ENCODE measurements at places on chromosomes 7 and 10.

GRCh38 chr10:5563991-5564536 is 39.3 kb downstream of the CALML3 start:
- DNase-seq = no peak

GRCh38 chr7:68679459-68680234 is 918.6 kb upstream of the AUTS2 start:
- DNase-seq = no peak

DNA sequence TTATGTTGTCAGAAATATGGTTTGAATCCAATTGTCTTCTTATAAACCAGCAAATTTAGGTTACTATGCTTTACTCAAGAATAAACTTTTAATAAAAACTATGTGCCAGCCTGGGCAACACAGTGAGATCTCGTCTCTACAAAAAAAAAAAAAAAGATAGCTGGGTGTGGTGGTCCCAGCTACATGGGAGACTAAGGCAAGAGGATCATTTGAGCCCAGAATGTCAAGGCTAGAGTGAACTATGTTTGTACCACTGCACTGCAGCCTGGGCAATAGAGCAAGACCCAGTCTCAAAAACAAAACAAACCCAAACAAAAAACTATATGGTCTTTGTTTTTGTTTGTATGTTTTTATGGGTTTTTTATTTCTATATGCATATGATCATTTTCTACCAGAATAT is 7.5 kb upstream of the ARHGAP12 start:
- no peak for DNase-seq

DNA sequence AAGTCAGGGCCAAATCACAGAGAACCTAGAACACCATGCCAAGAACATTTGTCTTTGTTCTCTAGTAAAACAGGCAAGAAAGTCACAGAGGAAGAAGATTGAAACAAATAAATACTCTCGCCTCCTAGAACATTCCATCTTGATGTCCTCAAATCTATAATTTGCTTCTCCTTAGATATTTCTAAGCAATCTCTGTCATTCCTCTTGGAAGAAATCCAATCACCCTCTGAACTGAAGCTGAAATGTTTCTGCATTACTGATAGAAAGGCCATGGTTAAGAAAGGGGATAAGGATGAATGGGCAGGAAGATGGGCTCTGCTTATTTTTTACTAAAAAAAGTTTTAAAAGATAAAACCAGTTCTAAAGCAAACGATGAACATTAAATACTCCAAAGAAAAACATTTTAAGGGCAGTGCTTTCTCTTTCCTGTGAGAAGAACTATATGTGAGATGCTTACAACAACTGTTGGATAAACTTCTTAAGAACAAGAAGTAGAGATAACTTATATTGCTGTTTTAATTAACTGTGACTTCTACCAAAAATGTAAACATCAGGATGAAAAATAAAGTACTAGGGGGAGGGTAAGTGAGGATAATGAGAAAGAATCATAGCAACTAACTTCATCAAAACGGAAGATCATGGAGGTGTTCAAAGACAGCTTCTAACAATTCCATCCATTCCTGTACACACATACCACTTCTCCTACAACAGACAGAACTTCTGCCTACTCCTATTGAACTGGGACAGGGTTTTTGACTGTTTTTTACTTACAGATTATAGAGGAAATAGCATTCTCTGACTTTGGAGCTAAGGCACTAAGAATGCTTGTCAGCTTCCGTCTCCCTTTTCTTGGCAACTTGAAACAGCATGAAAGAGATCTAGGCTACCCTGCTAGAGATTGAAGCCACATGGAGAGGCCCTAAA is 153.0 kb upstream of the LRRTM3 start:
- no peak for DNase-seq

DNA sequence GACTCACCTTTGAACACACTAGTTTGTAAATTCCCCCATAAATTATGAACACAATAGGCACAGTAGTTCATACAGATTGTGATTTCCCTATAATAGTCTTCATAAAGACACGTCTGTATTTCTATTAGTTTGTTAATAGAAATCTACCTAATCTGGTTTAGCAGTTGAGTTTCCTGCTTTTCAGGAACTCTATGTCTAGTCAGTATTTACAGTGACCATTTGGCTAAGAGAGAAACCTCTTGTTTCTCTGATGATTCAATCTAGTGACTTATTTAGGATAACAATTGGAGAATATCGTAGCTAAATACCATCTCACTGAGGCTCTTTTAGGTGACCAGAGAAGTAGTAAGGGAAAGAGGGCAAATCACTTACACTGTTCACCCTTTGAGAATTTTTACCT is 5.9 kb upstream of the HERPUD2 start:
- DNase-seq = no peak

DNA sequence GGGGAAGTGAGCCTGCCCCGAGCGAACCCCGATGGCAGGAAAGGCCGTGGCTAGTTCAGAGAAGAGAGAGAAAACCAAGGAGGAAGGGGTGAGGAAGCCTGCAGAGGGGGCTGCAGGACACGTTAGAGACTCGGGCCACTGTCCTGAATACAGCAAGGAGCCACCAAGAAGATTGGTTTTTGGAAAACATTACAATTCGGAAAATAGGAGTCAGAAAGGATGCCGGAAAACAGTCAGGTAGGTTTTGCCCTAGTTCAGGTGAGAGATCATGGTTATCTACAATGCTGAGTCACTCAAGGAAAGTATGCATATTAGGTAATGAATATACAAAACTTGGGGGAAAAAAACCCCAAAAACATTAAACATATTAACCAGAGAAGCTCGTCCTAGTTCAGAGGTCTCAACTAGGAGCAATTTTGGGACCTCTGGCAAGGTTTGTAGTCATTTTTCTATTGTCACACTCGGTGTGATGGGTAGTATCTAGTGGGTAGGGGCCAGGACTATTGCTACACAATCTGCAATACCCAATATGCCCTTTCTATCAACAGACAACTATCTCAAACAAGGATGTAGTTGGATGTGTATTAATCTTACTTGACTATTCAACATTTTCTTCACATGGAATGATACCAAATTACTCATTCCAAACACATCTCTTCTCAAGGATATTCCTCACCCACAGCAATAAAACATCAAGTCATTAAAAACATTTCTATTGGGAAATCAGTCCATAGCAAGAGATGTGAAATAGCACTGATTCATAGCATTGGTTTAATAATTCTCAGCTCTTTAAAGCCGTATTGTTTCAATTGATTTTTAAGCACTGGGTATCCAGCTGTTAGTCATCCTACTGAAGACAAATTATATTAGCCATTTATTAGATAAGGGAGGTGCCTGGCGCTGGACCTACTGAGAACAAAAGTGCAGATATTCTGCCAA is 74.4 kb upstream of the RSU1 start:
- no peak for DNase-seq

DNA sequence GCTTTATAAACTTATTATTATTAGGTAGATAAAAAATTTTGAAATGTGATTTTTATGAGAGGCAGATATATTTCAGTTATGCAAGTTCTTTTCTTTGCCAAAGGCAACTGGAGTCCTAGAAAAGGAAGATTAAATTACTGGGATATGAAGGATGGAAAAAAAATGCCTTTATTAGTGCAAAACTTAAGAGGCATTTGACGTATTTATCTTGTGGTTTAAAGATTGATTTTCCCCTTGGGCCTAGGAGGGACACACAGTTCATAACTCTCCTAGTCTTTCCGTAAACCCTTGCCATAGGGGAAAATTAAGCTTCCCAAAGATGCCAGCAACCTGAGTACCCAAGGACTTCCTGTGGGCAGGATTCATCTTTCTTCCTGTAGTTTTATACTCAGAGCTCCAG is 3.1 kb upstream of the STEAP4 start:
- DNase-seq = no peak

GRCh38 chr7:76304888-76305375 is 2.5 kb downstream of the HSPB1 start:
- no peak for DNase-seq

- DNase-seq = no peak
These were observed 131.3 kb downstream of the DPP6 start for GRCh38 chr7:154183482-154183881.

DNA sequence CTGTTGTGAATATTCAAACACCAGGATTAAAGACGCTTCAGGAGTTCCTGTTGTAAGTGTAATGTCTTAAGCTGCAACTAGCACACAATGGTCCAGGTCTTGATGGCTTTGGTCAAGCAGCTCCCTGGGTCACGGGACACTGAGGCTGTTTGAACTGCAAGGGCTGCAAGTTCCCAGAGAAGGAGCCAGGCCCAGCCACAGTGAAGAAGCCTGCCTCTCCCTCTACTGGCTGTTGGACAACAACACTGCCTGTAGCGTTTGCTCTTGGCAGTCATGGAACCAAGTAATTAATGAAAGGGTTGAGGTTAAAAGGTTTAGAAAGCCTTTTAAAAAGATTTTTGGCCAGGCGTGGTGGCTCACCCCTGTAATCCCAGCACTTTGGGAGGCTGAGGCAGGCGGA is 31.9 kb upstream of the GUSB start:
- DNase-seq = no peak

DNA sequence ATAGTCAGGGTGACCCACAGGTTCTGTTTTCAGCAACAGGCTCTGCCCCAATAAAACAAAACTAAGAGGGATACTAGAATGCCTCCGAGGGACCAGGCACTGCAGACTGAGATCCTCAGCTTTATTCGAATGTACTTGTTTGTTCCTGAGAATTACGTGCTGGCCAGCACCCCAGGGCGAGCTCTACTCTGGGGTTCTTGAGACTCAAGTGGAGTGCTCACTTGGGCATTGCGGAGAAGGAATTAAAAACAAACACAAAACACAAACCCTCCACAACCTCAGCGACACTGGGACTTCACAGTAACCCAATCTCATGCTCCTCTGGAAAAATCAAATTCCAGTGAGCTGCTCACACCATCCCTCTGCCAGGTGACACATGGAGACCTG is 250.7 kb downstream of the TNS3 start:
- DNase-seq = no peak

DNA sequence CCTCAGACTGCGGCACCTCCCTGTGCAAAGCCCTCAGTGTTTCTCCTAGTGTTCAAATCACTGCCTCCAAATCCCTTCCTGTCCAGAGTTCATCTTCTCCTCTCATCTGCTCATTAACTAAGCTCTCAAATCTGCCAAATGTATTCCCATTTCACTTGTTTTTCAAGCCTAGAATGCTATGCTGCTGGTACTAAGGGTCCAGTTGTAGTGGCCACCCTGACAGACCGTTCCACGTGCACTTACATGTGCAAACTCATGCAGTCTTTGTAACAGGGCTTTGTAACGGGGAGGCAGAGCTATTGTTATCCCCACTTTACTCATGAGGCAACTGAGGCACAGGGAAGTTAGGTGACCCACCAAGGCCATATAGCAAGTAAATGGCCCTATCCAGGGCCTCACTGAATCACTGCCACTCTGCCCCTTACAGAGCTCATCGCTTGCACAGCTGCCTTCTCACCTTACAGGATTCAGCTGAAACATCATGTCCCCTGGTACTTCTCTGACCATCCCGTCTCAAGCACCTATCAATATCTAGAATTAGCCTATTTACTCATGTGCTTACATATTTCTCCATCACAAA is 153.0 kb upstream of the PDE1C start:
- DNase-seq = no peak

DNA sequence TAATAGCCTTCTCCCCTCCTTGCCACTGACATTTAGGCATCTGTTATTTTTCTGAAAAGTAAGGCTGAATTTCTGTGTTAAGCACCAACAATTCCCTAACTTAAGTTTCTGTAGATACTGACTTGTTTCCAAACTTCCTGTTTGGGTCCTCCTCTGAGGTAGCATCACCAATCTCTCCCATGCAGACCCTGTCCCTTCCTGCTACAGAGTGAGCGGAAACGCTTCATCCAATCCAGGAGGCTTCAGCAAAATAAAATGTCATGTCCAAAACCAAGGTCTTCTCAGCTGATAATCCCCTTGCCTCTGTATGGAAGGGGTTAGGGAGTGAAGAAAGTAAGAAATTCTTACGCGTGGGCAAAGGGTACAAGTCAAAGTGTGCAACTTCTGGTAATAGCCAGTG is 29.9 kb downstream of the XPNPEP1 start:
- DNase-seq = no peak

DNA sequence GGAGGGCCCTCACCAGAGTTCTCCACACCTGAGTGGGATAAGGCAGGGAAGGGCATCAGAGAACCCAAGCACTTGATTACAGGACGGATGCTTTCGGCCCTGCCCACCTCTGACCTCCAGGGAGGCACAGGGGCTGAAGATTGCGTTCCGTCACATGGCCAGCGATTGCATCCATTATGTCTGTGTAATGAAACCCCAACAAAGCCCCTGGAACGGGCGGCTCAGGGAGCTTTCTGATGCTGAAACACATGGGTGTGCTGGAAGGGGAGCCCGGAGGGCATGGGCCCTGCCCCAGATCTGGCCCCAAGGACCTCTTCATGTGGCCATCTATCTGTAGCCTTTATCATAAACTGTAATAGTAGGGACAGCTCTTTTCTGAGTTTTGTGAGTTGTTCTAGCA is 117.2 kb downstream of the PTPN20 start:
- peak; percentile 23 for DNase-seq

DNA sequence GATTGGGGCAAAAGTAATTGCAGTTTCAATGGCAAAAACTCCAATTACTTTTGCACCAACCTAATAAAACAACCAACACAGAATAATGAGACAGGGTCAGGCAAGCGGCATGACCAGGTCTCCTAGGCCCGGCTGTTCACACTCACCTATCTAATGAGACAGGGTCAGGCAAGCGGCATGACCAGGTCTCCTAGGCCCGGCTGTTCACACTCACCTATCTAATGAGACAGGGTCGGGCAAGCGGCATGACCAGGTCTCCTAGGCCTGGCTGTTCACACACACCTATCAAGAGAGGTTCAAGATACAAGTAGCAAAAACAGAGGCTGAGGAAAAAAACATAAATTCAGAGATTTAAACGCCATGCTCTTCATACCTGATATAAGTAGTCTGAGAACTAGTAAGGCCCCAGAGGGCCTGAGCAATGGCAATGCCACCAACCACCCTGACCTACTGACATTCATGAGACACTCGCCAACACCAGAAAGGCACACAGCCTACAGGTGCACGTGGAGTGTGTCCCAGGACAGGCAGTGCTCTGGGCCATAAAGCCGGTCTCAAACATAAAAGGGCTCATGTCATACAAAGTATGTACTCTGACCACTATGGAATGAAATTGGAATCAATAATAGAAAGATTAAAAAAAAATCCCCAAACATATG is 40.6 kb upstream of the NCAPG2 start:
- DNase-seq = no peak

DNA sequence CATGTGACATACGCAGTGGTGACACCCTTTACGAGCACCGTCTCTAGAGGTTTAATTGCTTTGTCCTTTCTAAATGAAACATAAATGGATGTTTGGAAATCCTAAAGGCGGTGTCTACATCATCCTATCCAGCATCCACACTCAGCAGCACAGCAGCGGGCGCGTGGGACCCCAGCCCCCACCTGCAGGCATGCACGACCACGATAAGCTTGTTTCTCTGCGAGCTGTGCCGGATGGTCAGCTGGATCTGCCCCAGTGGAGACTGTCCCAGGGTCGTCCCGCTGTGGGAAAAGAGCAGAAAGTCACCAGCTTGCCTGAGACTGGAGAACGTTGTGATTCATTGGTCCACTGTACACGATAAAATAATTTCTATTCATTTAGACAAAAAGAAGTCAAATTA is 34.2 kb upstream of the NCAPG2 start:
- no peak for DNase-seq

GRCh38 chr7:22435720-22436119 is 64.3 kb downstream of the STEAP1B start:
- no peak for DNase-seq
